ENCODE measurements at places on chromosomes 2 and 18.

GRCh38 chr2:919672-920071 lies 31.0 kb upstream of the SNTG2 start:
- DNase-seq, result no peak

DNA sequence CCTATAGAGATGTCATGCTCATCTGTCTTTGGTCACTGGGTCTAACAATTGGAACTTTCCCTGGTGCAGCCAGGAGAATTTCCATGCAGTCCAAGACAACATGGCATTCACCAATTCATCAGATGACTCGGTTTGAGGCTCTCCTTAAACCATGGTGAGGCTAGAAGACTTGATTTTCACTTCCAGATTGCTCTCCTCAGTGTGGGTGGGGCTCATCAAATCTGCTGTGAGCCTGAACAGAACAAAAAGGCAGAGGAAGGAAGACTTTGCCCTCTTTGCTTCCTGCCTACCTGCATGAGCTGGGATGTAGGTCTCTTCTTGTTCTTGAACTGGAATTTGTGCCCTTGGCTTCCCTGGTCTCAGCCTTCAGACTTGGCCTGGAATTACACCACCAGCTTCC lies 203.4 kb upstream of the TRIB2 start:
- DNase-seq, result no peak

GRCh38 chr2:142718576-142719155 lies 158.8 kb upstream of the KYNU start:
- DNase-seq, result no peak

DNA sequence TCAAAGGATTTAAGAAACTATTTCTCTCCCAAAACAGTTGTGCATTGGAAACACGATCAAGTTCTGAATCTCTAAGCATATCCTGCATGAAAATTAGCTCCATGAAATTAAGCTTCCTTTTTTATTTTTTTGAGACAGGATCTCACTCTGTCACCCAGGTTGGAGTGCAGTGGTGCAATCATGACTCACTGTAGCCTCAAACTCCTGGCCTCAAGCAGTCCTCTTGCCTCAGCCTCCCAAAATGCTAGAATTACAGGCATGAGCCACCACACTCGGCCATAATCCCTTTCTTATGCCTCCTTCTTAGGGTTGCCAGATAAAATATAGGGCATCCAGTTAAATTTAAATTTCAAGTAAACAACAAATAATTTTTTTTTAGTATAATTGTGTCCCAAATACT lies 124.4 kb downstream of the ARL4C start:
- no peak for DNase-seq

DNA sequence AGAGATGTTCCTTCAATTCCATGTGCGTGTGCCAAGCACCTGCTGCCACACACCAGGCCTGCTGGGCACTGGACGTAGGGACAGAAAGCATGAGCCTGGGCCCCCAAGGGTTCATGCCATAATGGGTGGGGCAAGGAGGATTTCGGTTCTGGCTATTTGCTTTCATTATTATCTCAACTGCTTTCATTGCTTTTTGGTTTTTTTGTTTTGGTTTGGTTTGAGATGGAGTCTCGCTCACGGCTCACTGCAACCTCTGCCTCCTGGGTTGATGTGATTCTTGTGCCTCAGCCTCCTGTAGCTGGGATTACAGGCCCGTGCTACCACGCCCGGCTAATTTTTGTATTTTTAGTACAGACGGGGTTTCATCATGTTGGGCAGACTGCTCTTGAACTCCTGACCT lies 57.2 kb downstream of the SF3B1 start:
- DNase-seq, result no peak

GRCh38 chr2:148615381-148615841 lies 29.1 kb upstream of the EPC2 start:
- no peak for DNase-seq

- DNase-seq, result no peak
These were observed 60.4 kb upstream of the SNTG2 start for GRCh38 chr2:890214-890613.

GRCh38 chr2:237558961-237559641 lies 7.3 kb upstream of the PRLH start:
- no peak for DNase-seq

DNA sequence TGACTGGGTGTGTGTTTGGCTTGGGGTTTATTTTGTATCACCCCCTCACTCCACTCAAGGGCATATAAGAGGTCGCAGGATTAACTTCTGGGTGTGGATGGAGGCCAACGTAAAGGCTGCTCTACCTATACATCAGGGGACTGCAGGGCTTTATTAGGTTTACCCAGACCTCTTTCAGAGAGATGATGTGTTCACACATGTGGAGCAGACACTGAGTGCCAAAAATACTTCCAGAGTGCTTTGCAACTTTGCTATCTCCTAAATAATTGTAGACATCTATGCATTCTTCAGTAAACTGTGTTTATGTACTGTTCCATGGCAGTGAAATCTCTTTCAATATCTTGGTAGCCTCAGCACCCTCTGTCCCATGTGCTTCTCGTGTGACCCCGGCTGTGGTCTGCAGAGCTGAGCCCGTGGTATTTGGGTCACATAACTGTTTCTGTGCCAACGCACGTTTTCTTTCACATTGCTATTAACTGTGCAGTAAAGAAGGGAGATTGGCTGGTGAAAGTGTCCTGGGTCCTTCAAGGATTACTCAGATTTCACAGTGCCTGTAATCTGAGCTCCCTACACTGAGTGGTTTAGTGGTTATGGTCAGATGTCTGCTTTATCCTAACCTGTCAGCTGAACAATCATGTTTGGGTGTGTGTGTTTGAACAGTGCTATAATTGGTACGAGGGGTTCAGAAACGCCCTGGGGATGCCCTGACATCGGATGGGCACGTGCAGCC lies 208.1 kb downstream of the VAPA start:
- no peak for DNase-seq

- DNase-seq, result no peak
These were observed 72.7 kb upstream of the PPP1CB start for GRCh38 chr2:28678944-28679343.

DNA sequence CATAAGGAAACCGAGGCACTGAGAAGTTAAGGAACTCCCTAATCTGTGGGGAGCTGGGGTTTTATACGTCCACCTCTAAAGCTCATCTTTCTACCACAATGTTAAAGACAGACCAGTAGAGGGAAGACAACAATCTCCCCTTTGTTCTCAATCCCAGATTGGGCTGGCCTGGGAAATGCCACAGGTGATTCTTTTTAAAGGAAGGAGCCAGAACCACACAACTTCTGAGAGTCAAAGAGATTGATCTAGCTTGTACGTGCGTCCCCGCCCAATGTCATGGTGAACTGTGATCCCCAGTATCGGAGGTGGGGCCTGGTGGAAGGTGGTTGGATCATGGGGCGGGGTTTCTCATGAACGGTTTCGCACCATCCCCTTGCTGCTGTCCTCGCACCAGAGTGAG lies 81.8 kb upstream of the LCLAT1 start:
- DNase-seq, result no peak

GRCh38 chr2:66490588-66491001 lies 55.7 kb downstream of the MEIS1 start:
- no peak for DNase-seq

GRCh38 chr18:59264651-59265245 lies 8.5 kb downstream of the RAX start:
- DNase-seq, result no peak

DNA sequence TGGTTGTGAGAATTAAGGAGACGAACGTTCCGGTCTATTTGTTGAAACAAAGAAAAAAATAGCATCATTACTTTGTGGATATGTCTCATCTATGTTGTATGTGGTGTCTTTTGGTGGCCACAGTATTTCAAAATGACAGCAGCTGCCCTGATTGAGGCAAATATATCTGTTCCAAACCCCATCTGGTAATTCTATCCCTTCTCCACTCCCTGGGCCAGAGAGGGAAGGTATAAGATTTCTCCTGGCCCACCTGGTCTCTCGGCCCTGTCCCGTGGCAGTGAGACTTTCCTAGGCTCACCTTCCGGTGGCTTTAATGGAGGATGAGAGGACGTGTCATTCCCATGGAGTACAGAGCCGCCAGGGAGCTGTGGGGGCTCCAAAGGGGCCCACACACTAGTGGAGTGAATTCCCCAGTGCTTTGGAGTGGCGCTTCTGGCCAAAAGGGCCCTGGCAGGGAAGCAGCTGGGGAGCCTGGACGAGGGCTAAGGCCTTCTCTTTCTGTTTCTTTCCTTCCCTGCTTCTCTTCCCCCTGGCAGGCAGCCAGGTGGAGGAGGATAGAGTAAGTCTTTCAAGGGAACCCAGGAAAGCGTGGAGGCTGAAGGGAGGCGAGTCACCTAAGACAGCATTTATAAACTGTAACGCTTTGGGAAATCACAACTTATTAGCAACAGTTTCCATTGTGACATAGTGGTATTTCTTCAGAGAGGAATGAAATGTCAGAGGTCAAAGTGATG lies 5.6 kb downstream of the FOSL2 start:
- no peak for DNase-seq

- DNase-seq, result peak; percentile 68
These were observed at the start of gene ADI1 for GRCh38 chr2:3519255-3520205. Gene ADI1 (minus strand): TSS chr2:3519531. CDS start chr2:3519487, 44 bp downstream.

- no peak for DNase-seq
These were observed 21.8 kb upstream of the NT5DC4 start for GRCh38 chr2:112698834-112699515.

- DNase-seq, result peak; percentile 54
These were observed 919 bp upstream of the PCBP1 start for GRCh38 chr2:70086278-70086837.
